ENCODE measurements at places on chromosomes 6 and 20.

- DNase-seq: no peak
Observed at GRCh38 chr20:38220587-38221118, 39.9 kb downstream of the KIAA1755 start.

- DNase-seq: no peak
Observed at GRCh38 chr6:20314866-20315845, 86.5 kb upstream of the E2F3 start.

DNA sequence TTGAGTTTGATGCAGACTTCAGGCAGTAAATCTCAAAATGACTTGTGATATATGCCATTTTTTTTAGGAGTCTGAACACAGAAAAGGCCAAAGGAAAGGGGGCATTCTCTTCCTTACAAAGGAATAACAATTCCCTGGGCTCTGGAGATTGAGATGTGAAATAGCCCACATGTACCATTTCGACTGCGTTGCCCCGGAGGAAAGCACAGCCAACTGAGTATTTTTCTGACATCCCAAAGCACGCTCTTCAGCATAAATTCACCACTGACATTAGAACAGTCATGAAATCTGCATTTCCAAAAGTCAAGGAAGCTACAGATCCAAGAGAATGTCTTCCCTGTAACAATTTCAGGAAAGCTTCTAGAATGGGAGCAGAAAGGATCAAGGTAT, 7.8 kb downstream of the ELOVL2 start:
- DNase-seq: no peak

GRCh38 chr6:112906726-112907125, 559.6 kb downstream of the RFPL4B start:
- no peak for DNase-seq

GRCh38 chr6:16483315-16483875, 245.0 kb downstream of the GMPR start:
- no peak for DNase-seq

DNA sequence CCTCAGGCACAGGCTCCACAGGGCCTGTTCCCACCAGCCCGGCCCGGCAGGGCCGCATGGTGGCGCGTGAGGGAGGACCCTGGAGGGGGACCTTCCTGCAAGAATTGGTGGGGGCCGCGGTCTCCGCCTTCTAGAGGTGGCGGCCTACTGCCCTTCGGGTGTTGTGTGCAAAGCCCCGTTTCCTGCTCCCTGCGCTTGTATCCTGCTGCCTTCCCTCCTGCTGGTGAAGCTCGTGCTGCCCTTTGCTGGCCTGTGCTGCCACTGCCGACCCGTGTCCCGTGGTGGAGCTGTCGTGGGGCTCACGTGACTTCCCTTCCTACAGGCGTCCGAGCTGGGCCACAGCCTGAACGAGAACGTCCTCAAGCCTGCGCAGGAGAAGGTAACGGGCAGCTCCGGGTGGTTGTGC, 8.4 kb upstream of the COL20A1 start:
- peak; percentile 6 for DNase-seq

DNA sequence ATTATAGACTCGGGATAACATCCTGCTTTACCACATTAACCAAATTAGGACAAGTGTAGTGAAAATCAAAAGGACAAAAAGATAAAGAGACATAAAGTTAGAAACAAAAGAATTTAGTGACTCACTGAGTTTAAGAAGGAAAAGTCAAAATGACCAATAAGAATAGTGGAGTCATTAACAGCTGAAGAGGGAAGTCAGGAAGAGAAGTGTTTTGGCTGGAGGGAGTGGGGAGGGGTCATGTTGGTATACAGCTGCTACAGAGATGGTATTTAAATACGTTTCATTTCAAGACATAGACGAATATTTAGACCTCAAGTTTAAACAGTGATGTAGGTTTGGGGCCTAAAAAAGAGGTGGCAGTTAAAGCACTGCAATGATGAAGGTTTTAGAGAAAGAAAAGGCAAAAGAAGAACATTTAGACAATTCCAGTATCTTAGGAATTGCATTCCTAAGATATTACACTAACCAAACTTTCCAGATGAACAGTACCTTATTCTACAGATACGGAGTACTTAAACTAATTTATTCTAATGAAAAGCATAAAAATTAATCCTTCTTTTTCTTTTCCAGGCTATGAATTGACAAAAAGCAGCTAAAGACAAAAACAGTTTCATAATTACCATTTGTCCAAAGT, 10.6 kb downstream of the FKBP5 start:
- DNase-seq: no peak

GRCh38 chr6:34562861-34563512, 6.9 kb upstream of the SPDEF start:
- DNase-seq: no peak

GRCh38 chr6:37477656-37478435, 21.8 kb downstream of the CCDC167 start:
- DNase-seq: no peak

DNA sequence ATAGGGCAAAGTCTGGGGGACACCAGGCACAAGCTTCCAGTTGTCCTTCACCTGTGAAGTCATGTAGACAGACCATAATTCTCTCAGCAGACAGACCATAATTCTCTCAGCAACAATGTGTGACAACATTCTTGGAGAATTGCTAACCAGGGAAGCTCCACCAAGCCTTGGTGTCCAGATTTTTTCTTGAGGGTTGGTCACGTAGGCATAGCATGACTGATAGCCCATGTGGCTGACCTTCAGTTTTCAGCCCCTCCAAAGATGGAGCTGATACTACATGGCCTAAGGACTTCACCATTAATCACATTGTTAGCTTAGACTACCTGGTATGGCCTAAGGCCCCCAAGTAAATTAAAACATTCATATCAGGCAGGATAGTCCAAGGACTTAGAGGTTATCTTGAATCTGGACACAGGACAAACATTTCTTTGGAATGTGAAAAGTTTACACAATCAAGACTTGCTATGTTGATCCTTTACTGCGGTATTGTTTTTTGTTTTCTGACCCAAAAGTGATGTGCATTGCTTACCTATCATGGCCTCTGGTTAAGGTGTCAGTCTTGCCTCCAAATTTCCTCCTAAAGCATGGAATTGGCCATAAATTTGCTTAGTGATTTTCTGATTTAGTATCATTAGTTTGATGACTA, 76.9 kb downstream of the CEP57L1 start:
- no peak for DNase-seq

GRCh38 chr20:53842301-53843099, 227.9 kb downstream of the BCAS1 start:
- DNase-seq: peak; percentile 25

DNA sequence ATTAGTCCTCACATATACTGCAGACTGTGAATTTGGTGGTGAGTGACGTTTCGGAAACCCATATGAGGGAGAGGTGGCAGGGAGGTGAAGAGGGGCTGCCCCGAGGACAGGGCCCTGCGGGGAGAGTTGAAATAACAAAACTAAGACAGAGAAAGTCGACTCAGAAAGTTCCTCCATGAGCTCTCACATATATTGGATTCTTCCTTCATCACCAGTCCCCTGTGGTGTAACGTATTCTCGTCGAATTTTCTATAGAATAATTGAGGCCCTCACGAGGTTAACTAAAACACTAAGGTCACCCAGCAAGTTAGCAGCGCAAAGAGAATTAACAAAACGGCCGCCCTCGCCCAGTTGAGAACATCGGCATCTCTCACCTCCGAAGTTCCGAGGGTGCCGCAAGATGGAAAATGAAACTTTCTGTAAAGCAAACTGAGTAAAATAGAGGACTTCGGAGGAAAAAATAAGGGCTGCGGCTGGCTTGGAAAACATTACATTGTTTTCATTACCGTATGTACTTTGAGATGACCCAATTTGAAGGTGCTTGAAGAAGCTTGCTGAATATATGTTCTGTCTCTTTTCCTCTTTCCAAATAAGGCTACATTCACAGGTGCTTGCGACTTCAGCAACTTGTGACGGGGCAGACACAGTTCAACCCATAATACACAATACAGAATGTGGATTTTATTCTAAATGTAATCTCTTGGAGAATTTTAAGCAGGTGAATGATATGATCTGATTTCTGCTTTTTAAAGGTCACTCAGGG, 490.9 kb upstream of the JARID2 start:
- DNase-seq: peak; percentile 34

- DNase-seq: peak; percentile 71
Observed at GRCh38 chr20:31861385-31862156, 8.8 kb downstream of the DUSP15 start.

DNA sequence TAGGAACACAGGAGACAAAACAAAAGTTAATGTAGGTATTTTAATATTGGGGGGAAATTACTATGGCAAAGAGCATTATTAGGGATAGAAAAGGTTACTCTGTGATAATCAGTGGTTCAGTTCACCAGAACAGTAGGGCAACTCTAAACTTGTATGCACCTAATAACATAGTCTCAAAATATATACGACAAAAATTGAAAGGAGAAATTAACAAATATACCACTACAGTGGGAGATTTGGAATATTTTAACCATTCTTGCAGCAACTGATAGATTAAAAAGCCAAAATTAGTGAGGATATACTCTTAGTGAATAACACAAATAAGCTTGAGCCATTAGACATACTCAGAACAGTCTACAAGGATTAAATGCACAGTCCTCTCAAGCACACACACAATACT, 11.0 kb downstream of the ARMC12 start:
- DNase-seq: no peak

DNA sequence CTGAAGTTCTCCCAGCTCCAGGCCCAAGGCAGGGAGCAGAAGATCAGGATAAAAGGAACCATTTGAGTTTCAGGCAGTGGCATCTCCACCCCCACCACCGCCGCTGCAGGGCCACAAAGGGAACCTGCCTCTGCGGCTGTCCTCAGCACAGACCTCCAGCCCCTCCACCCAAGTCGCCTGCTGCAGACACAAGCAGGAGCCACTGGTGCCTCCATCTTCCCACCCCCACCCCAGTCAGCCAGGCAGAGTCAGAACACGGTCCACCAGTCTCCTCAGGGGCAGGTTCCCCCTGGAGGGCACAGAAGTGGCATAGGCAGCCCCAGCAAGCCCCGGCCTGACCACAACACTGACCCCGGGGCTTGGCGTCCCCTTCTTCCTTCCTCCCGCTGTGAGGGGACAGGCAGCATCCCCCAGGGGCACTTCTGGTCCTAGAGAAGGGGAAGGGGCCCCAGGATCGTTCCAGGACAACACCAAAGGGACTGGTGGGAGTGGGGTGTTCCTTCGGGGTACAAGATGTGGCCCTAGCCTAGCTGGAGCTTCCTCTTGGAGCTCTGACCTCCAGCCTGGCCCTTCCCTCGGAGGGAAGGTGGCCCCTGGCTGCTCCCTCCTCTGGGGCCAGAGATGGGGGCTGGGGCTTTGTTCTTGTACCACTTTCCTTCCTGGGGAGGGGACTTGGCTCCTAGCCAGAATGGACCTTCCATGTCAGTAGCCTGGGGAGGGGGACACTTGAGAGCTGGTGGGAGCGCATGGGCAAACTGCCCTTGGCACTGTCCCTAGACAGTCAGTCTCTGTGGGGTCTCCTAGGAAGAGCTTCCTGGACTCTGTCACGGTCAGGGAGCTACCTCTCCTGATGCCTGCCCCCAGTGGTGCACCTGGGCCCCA, 36.0 kb downstream of the YTHDF1 start:
- DNase-seq: no peak

DNA sequence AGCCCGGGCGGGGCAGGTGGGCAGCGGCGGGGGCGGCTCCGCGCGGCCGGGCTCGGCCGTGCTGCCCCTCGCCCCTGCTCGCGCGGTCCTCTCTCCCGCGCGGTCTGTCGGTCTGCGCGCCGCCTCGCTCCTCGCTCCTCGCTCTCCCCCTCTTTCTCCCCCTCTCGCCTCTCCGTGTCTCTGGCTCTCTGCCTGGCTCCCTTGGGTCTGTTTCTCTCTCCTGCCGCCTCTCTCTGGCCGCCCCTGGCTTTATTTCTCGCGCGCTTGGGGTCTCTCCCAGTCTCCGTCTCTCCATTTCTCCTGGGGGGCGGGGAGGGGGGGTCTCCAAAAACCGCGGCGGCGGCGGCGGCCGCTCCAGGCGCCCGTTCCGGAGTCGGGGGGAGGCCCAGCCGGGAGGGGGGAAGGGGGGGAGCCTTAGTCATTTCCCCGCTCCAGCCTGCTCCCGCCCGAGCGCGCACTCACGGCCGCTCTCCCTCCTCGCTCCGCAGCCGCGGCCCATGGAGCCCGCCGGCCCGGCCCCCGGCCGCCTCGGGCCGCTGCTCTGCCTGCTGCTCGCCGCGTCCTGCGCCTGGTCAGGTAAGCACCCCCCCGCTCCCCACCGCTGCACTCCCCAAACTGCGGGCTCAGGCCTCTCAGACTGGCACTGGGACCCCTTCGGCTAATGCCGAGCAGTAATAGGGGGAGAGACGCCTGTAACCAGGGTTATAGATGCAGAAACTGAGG, at the start of gene SIRPA:
Gene SIRPA (plus strand): TSS at position 457 of the 723 bp plus-strand sequence. CDS start 41 bp downstream, at position 498.
- DNase-seq: no peak

DNA sequence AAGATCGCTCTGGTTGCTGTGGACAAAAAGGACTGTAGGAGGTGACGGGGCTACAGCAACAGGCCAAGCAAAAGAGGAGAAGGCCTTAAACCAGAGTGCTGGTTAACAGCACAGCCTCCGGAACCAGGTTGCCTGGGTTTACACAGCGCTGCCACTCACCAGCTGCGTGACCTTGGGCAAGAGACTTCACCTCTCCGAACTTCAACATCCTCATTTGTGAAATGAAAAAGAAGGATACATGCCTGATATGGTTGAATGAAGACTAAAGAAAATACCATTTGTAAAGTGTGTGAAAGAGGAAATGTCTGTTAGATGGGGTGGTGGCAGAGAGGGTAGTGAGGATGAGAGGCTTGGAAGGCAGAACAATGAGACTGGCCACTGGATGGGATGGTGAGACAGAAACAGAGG, 44.9 kb downstream of the PREX1 start:
- no peak for DNase-seq

DNA sequence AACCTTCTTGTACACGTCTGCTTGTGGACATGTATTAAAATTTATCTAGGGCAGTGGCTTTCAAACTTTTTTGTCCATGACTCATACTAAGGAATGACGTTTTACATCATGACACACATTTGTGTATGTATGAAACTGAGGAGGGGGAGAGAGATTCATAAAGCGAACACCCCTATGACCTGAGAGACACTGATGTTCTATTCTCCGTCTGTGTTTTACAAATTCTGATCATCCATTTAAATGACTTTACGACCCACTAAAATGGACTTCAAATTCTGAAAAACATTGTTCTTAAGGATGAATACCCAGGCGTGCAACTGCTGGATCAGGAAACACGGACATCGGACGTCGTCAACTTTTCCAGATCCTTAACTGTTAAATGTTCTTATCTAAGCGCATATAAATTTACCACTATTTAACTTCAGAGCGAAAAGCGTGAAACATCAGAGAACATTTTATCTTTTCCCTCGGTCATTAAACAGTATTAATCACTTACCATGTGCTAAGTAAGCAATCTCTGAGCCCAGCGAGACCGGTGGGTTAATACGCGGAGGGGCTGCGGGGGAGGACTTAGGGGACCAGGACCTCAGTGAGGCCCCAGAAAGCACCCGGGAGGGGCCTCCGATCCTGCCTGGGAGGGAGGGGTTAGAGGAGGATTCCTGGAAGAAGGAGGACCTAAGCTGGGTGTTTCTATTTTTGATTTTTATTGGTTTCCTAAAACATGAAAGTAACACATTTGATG, 1.2 kb downstream of the PLAGL1 start:
- DNase-seq: no peak

GRCh38 chr6:154537511-154538325, 27.2 kb upstream of the CNKSR3 start:
- no peak for DNase-seq

- no peak for DNase-seq
Observed at GRCh38 chr20:14000917-14001316, 5.6 kb downstream of the MACROD2 start.

All from CD4-positive, alpha-beta T cell treated with Interleukin-6 for 4 hours (primary cell).